ENCODE measurements at places on chromosomes 4 and X. TPM values are rescaled to one million over a fixed set of nuclear protein-coding genes. Genes with fewer than 3 reads are reported as not detected.
A peak's percentile ranks its signal among the peaks of the same experiment; 100 is the strongest.

Gene PSAPL1
- not detected for total RNA-seq

Gene HSFX3
- total RNA-seq: not detected

Gene SLC10A6
- total RNA-seq: not detected

Gene ARMCX4
- total RNA-seq: 3.1 TPM

Gene AKAP14
- not detected for total RNA-seq

Gene CTAG1A
- total RNA-seq: not detected

Gene GPR143
- not detected for total RNA-seq

Gene TCEAL6
- total RNA-seq: not detected

DNA sequence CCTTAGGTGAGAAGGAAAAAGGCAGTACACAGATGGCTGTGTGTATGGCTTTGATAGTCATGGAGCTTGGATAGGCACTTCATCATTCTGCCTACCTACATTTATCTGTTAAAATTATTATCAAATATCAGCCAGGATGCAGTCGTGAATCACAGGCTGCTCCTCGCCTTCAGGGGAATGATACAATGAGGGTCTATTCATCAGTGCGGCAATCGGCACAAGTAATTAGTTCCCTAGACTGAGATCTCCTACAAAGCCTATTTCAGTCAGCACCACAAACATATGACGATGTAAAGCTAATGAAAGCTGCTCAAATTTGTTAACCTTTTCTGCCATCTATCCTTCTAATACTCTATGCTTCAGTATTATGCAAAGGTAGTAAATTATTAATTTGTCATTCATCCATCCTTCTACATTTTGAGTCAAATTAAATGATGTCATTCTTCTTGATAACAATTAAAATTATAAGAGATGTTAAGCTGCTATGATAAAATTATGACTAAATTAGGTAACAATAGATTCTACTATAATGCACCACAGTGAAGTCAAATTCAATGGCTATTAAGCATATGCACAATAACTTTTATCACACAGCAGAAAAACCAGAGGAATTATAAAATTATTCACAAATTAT, 19.0 kb downstream of the MAB21L2 start:
- H3K36me3 ChIP-seq: peaks cover 11% of the 10 kb centered on the region
- H3K4me3 ChIP-seq: no peak overlapping the region
- no peaks in the 10 kb centered on the region for H3K27me3 ChIP-seq
- no peak overlapping the region for H3K27ac ChIP-seq
- DNase-seq: no peak

DNA sequence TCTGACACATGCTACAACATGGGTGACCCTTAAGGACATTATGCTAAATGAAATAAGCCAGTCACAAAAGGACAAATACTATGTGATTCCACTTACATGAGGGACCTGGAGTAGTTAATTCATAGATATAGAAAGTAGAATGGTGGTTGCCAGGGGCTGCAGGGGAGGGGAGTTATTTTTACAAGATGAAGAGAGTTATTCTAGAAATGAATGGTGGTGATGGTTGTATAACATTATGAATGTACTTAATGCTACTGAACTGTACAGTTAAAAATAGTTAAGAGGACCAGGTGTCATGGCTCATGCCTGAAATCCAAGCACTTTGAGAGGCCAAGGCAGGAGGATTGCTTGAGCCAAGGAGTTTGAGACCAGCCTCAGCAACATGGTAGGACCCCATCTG, 59.5 kb upstream of the MSANTD1 start:
- H3K27me3 ChIP-seq: no peaks in the 10 kb centered on the region
- no peak for DNase-seq
- H3K27ac ChIP-seq: peak overlapping the region; percentile 25
- no peak overlapping the region for H3K4me3 ChIP-seq

DNA sequence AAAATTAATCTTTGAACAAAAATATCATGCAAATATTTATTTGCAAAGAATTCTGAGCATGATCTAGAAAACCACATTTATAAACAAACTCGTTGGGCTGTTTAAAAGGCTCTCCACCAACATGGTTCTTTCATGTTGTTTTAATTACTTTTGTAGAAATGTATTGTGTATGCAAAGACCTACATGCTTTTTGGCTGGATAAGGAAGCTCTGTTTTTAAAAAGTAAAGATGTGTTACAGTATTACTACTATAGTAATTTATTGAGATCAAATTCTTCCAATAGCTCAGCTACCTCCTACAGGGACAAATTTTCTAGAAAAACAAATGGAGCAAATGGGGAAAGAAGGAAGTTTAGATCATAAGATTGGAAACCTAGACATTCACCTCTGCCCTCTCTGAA, 177.5 kb upstream of the TTC29 start:
- H3K27ac ChIP-seq: no peak overlapping the region
- H3K4me3 ChIP-seq: no peak overlapping the region
- H3K36me3 ChIP-seq: no peaks in the 10 kb centered on the region
- no peaks in the 10 kb centered on the region for H3K4me1 ChIP-seq
- no peak for DNase-seq
- H3K27me3 ChIP-seq: no peaks in the 10 kb centered on the region

GRCh38 chrX:31126205-31126604, 54.4 kb upstream of the FTHL17 start:
- DNase-seq: no peak
- no peaks in the 10 kb centered on the region for H3K4me1 ChIP-seq
- H3K36me3 ChIP-seq: peaks cover 6% of the 10 kb centered on the region

GRCh38 chrX:100643956-100644860, at the start of gene SRPX2:
SRPX2 (plus strand) TSS chrX:100644199; CDS start chrX:100646323, 2,124 bp downstream.
- H3K27ac ChIP-seq: no peak within 1 kb of the TSS
- no peak for DNase-seq
- no peaks in the 10 kb centered on the region for H3K4me1 ChIP-seq
- H3K4me3 ChIP-seq: no peak within 1 kb of the TSS
- no peaks in the 10 kb centered on the region for H3K36me3 ChIP-seq

- no peak overlapping the region for H3K4me3 ChIP-seq
- H3K27ac ChIP-seq: no peak overlapping the region
- no peaks in the 10 kb centered on the region for H3K36me3 ChIP-seq
- H3K4me1 ChIP-seq: no peaks in the 10 kb centered on the region
- H3K27me3 ChIP-seq: peaks cover 22% of the 10 kb centered on the region
- no peak for DNase-seq
Measured at GRCh38 chr4:48307528-48307927, 33.8 kb upstream of the SLAIN2 start.

- no peaks in the 10 kb centered on the region for H3K4me1 ChIP-seq
- H3K27ac ChIP-seq: no peak overlapping the region
- no peak for DNase-seq
- H3K27me3 ChIP-seq: no peaks in the 10 kb centered on the region
Measured at GRCh38 chr4:180542445-180543100, 1700.6 kb upstream of the TENM3 start.

DNA sequence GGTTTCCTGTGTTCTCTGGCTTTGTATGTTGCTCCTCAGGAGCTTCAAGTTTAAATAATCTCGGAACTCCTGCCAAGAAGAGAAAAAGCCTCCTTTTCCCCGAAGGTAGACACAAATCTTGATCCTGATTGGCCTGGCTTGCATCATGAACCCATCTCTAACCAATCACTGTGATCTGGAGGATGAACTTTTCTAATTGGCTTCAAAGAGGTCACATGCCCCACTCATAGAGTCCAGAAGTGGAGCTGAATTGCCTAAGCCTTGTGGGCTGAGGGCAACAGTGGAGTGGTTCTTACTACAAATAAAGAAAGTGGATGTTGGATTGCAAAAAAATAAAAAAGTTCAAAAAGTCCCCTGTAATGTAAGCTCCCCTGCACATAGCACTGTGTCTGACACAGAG, 245.9 kb downstream of the MID1IP1 start:
- H3K27ac ChIP-seq: no peak overlapping the region
- no peaks in the 10 kb centered on the region for H3K36me3 ChIP-seq
- no peak overlapping the region for H3K4me3 ChIP-seq
- no peak for DNase-seq
- H3K27me3 ChIP-seq: peaks cover 4% of the 10 kb centered on the region
- H3K4me1 ChIP-seq: no peaks in the 10 kb centered on the region

- H3K27me3 ChIP-seq: no peaks in the 10 kb centered on the region
- no peaks in the 10 kb centered on the region for H3K4me1 ChIP-seq
- no peak overlapping the region for H3K4me3 ChIP-seq
- DNase-seq: no peak
- H3K36me3 ChIP-seq: no peaks in the 10 kb centered on the region
Measured at GRCh38 chr4:148790246-148790645, 348.0 kb upstream of the NR3C2 start.

- H3K36me3 ChIP-seq: no peaks in the 10 kb centered on the region
- no peak overlapping the region for H3K27ac ChIP-seq
- DNase-seq: no peak
- H3K27me3 ChIP-seq: no peaks in the 10 kb centered on the region
- no peak overlapping the region for H3K4me3 ChIP-seq
Measured at GRCh38 chrX:50154429-50154828, 46.4 kb downstream of the AKAP4 start.

DNA sequence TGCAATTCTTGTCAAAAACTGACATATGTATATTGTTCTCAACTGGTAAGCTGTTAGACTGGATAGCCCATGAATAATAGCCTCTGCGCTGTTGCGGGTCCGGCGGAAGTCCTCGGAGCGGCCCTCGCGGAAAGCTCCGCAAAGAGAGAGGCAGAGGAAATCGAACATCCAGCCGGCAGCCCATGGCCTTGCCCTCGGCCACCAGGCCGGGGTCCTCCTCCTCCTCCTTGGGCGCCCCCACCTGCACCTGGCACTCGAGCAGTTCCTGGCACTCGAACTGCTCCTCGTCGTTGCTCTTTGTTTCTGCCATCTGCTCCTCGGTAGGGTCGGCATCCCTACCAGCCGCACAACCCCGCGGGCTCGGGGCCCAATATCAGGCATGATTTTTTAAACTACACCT, 1176.3 kb downstream of the PCDH18 start:
- H3K27me3 ChIP-seq: no peaks in the 10 kb centered on the region
- no peak for DNase-seq
- no peaks in the 10 kb centered on the region for H3K4me1 ChIP-seq
- H3K4me3 ChIP-seq: no peak overlapping the region
- H3K36me3 ChIP-seq: no peaks in the 10 kb centered on the region
- no peak overlapping the region for H3K27ac ChIP-seq

DNA sequence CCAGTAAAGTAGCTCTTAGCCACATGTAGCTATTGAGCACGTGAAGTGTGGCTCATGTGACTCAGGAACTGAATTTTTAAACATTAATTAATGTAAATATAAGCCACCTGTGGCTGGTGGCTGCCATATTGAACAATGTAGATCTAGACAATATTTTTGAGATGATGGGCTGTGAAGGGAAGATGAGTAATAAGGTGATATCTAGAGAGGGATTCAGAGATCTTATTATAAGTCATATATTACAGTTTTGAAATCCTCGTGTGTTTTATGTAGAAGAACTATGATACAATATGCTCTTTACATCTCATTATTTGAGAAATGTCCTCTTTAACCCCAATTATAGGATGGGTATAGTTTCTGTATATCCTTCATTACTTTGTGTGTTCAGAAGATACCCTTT, 5.6 kb downstream of the GAR1 start:
- peak overlapping the region; percentile 18 for H3K27ac ChIP-seq
- H3K4me3 ChIP-seq: no peak overlapping the region
- peaks cover 38% of the 10 kb centered on the region for H3K4me1 ChIP-seq
- no peak for DNase-seq

- peaks cover 5% of the 10 kb centered on the region for H3K4me1 ChIP-seq
- no peaks in the 10 kb centered on the region for H3K27me3 ChIP-seq
- peaks cover 18% of the 10 kb centered on the region for H3K36me3 ChIP-seq
- no peak overlapping the region for H3K4me3 ChIP-seq
- DNase-seq: no peak
Measured at GRCh38 chr4:13470379-13470778, 13.8 kb downstream of the RAB28 start.

GRCh38 chr4:184347251-184348239, 126.8 kb downstream of the IRF2 start:
- no peak overlapping the region for H3K27ac ChIP-seq
- DNase-seq: no peak
- no peaks in the 10 kb centered on the region for H3K27me3 ChIP-seq
- H3K4me3 ChIP-seq: no peak overlapping the region
- peaks cover 28% of the 10 kb centered on the region for H3K4me1 ChIP-seq

- no peak overlapping the region for H3K27ac ChIP-seq
- no peaks in the 10 kb centered on the region for H3K27me3 ChIP-seq
- no peak for DNase-seq
- no peak overlapping the region for H3K4me3 ChIP-seq
- peaks cover 6% of the 10 kb centered on the region for H3K4me1 ChIP-seq
- peaks cover 44% of the 10 kb centered on the region for H3K36me3 ChIP-seq
Measured at GRCh38 chr4:40152637-40153036, 44.2 kb upstream of the RHOH start.

DNA sequence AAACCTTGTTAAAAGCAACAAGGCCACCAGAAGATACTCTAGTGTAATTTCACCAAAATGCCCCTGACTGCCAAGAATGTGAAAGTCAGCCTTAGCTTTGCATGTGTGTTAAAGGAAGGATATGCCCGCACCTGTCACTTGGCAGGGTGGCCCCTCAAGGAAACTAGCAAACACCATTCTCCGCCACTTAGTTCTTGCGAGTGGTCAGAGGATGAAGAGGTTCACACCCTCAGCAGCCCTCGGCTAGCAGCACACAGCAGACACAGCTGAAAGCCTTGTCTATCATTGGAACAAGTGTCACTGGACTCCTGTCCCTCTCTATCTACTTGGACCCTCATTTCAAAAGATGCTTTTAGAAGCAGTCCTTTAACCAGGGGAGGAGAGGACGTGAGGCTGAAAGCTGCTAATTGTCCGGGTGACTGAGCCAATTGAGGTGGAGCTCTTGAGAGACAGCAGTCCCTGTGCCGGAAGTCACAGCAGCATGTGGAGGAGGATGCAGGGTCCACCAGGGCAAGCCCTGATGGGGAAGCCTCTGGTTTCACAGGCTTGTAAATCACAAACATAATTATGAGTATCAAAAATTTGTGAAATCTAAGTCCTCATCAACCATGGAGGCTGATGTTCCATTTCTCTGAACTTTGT, 18.0 kb downstream of the HHIP start:
- no peaks in the 10 kb centered on the region for H3K36me3 ChIP-seq
- H3K27ac ChIP-seq: no peak overlapping the region
- peaks cover 11% of the 10 kb centered on the region for H3K27me3 ChIP-seq
- H3K4me1 ChIP-seq: no peaks in the 10 kb centered on the region
- peak; percentile 43 for DNase-seq

All from activated CD4-positive, alpha-beta T cell treated with anti-CD3 and anti-CD28 coated beads, Interleukin-2, amount 10 ng/mL, durations not matched to agents 24 days and 14 days (primary cell).